ENCODE measurements at places on chromosomes 1 and 21.

DNA sequence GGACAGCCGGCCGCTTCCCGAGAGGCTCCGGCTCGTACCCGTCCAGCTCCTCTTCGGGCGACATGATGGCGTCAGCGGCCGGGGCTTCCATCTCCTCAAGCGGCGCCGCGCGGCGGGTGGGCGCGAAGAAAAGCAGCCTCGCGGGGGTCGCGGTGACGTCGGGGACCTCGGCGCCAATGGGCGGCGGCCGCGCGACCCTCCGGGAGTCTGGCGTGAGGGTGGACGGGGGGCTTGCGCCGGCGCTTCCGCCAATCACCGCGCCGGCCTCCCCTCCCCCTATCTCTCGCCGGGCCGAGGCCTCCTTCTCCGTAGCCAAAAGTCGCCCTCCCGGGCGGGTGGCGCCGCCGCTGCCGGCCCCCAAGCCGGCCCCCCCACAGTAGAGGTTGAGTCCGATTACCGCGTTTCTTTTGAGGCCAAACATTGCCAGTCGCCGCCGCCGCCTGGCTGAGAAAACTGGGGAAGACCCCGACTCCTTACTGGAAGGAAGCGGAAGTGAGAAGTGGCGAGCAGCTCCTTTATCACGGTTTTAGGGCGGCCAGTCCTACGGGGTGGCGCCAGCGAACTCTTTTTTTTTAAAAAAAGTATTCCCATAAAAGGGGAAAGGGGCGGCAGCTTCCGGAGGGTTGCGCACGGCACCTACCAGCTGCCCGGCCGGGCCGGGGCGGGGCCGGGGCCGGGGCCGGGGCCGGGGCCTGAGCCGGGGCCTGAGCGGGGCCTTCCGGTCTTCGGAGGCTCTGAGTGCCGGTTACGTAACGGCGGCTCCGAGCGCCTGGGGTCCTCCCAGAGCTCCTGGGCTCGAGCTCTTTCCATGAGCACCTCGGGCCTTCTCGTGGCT, at the start of gene MCL1:
Gene MCL1 (minus strand): TSS at position 501 of the 835 bp plus-strand sequence. CDS start 80 bp downstream, at position 421.
- DNase-seq = peak; percentile 96

DNA sequence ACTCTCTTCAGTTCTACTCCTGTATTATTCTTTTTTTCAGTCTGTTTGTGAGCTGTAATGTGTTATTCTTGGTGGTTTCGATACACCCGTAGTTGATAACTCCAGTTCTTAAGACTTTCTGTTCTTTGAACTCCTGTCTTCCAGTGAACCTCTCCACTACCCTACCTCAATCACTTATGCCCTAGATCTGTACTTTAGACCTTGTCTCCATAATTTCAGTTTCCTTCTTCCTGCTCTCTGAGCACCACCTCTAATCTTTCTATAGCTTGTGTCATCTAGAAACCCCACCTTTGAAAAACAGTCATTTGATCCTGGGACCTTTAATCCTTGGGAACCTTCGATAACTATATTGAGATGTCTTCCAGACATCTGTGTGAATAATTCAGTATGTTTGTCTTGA, 159.3 kb downstream of the PIK3R3 start:
- no peak for DNase-seq

GRCh38 chr1:155069551-155070157, 6.1 kb downstream of the EFNA4 start:
- DNase-seq = no peak

- no peak for DNase-seq
These were observed 361.1 kb upstream of the CHRM3 start for GRCh38 chr1:239025223-239025622.

DNA sequence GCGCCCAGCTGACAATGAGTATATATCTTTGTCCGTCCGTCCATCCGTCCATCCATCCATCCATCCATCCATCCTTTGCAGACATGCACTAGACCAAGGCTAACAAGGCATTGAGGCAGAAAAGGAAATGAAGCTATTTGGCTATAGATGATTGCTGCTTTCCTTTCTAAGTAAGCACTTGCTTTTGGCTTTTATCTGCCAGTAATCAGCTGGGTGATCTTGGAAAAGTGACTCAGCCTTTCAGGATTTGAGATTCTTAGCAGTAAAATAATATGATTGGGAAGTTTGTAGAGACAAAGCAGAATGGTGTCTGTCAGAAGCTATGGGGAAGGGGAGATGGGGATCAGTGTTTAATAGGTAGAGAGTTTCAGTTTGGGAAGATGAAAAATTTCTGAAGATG, 22.7 kb downstream of the ZFYVE9 start:
- no peak for DNase-seq

GRCh38 chr1:168613691-168614231, 37.4 kb downstream of the XCL1 start:
- no peak for DNase-seq

DNA sequence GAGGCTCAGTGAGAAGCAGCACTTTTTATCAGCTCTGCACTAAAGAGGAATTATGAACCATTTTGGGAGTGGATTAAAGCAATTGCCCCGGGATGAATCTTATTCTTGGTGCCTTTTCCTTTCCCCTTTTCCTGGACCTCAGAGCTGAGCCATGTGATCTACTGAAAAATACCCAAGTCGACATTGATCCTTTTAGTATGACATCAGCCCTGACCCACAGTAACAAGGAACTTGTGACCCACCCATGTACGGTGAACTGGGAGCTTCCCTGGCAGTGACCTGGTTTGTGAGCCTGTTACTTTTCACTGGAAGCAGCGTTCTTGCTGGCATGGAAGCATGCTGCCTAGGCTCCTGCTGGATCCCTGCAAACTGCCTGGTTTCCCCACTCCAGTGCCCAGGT, 15.9 kb downstream of the AJAP1 start:
- no peak for DNase-seq

DNA sequence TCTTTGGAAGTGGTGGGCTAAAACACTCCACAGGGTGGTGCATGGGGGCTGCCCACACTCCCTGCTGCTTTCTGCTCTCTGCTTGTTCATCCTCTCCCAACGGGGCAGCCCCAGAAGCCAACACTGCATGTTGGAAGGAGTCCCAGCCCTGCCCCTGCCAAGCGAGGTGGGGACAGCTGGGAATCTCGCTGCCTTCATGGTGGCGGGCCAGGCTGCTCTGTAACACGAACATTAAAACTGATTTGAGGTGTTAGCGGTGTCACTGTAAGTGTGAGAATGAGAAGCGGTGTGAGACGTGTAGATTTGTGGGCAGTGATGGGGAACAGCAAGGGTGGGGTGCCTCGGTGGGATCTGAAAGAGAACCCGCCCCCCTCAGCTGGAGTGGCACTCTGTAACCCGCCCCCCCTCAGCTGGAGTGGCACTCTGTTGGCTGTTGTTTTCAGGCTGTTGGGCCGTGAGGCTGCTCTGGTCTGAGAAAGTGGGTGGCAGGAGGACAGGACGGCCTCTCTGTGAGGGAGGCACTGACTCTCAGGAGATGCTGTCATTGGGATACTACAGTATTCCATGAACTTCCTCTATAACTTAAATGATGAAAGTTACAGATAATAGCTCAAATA, 80.9 kb downstream of the PCBP3 start:
- DNase-seq = no peak

- no peak for DNase-seq
These were observed 16.2 kb upstream of the ATP13A2 start for GRCh38 chr1:17027900-17028299.

DNA sequence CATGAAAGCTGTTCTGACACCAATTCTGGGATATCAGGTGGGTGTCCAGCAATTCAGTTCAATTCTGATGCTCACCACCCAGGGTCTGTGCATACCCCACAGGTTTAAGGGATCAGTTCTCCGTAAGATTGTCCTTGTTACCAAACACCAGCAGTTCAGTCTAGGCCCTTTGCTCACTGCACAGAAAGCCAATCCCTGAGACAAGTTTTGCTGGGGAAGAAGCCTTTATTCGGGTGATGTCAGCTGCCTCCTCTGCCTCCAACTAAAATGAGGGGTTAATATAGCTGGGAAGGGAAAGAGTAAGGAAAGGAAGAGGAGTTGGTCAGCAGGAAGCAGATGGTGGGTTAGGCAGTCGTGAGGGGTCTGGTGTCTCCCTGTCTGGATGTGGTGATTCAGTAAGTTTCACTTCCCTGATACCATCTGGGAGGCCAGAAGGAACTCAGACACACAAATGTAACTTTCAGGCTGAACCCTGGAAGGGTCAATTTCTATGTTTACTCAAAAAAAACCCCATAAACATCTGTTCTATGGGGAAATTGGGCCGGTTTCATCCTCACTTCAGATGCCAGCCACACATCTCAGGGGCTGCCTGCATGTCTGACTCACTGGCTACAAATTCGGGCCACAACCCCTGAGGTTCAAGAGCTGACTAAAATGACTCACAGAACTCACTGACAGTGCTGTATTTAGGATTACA, 83.3 kb upstream of the PGBD5 start:
- DNase-seq = no peak

- no peak for DNase-seq
These were observed 14.4 kb downstream of the SH3GLB1 start for GRCh38 chr1:86718786-86719185.

GRCh38 chr21:46357684-46358425, 33.9 kb downstream of the PCNT start:
- DNase-seq = no peak

DNA sequence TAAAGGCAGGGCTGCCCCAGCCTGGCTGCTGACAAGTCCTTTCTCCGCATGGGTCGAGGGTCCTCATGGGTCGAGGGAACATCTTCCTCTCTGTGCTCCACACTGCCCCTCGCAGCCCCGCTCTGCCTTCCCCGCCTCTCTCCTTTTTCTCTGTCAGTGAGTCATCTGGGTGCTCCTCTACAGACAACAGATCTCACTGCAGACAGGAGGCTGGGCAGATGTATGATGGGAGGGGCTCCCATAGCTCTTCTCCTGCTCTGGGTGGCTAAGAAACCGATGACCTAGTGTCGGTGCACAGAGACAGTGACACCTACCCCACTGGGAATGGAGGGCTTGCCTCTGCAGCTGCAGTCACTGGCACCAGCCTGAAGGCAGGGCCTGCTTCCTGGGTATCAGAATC, 5.5 kb downstream of the KCNA10 start:
- DNase-seq = no peak

DNA sequence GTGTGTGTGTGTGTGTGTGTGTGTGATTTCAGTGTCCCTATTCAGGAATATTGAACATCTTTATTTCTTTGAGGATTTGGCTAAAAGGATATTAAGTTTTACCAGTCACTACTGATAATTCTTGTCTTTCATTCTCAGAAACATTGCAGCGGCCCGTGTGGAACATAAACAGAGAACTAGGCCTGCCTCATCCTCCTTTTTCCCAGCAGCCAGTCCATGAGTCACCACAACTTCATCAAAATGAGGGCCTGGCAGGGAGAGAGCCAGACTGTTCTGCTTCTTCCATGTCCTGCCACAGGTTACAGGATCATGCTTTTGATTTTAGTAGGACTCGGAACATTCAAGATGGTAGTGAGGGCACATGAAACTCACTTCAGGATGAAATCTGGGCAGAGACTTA, 50.7 kb downstream of the LRIG2 start:
- no peak for DNase-seq

DNA sequence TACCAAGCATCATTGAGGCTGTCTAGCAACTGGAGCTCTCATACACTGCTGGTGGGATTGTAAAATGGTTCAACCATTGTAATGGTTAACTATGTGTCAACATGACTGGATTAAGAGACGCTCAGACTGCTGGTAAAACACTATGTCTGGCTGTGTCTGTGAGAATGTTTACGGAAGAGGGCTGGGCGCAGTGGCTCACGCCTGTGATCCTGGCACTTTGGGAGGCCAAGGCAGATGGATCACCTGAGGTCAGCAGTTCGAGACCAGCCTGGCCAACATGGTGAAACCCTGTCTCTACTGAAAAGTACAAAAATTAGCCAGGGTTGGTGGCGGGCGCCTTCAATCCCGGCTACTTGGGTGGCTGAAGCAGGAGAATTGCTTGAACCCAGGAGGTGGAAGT, 4.8 kb upstream of the FCRLA start:
- DNase-seq = no peak

GRCh38 chr1:80293818-80294217, 1287.3 kb upstream of the ADGRL4 start:
- DNase-seq = no peak

GRCh38 chr21:44524414-44525371, 15.3 kb downstream of the KRTAP10-1 start:
- DNase-seq = no peak

DNA sequence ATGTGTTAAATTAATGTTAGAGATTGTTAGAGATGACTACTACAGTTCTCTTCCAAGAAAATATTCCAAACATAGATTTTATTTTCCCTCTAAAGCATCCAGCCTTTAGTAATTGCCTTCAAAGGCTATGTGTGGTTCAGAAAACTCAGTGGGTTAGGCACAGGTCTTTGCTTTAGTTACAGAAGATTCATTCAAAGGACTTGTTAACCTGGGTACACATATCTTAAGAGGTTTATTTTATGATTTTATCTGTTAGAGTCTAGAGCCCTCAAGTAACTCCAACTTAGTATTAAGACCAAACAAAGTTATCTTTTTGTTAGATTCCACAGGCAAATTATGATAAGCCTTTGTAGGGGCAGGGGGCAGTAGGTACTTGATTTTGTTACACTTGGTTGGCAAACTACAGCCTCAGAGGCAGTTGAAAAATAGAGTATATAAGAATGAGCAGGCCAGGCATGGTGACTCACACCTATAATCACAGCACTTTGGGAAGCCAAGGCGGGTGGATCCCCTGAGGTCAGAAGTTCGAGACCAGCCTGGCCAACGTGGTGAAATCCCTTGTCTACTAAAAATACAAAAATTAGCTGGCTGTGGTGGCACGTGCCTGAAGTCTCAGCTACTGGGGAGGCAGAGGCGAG, 37.9 kb downstream of the CXADR start:
- no peak for DNase-seq

GRCh38 chr1:30708361-30708728, 15.0 kb downstream of the MATN1 start:
- DNase-seq = no peak

DNA sequence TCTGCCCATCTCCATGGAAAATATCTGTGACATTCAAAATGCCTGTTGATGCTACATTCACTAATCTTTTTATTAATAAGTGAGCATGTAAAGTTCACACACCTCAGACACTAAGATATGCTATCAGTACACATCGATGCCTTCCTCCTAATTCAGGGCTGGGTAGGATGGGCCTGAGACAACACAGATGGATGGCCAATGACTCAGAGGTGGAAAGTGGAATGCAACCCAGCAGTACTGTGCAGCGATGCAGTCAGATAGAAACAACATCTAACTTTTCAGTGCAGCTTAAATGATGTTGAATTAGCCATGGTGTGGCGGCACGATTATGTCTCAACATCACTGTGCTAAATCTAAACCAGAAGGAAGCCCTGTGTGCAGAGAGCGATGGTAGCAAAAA, 161.6 kb upstream of the KCNJ15 start:
- no peak for DNase-seq

DNA sequence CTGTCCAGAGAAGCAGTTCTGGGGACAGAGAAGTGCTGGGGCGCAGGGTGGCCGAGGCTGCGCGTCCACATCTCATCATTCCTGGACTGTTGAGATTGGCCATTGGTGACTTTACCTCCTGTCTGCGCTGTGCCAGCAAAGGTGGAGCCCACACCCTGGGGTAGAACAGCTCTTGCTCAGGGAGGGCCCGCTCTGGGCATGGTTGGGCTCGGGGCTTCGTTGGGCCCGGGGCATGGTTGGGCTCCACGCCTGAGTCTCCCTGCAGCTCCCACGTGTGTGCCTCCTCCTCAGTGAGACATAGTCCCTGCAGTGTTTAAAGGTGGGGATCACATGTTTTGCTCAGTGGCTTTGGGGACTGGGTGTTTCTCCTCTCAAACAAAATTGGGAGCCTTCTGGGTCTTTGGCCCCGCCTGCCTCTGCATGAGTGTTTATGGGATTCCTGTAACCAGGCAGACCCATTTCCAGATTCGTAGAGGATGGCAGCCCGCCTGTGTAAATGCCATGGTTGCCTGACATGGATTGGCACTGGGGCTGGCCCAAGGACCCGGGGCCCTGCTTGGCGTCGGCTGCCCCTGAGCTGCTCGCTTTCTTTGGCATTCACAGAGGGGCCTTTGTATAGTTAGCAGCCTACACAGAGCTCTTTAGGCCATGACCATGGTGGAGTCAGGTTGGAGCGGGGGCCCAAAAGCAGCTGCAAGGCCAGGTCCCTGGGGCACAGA, 104.6 kb downstream of the TLR5 start:
- no peak for DNase-seq

Data from Kasumi-1 (cell line).